ENCODE measurements at places on chromosomes 1 and 21.

DNA sequence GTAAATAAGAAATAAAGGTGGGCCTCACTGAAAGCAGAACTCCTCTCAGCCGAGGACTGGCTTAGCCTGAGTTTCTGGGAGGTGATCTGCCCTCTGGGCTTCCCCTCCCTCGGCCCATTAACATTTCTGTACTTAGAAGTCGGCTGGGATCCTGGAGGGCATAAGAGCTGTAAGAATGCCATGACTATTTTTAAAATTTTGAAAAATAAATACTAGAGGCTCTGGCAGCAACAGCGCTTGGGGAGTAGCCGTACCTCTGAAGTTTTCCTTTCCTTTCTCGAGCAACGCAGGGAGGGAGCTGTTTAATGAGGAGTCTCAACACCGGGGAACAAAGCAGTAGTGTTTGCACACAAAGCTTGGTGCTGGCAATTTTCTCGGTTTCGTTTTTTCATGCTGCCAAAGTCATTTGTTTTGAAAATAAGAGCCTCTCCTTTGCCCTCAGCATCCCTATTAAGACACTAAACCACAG is 498.7 kb downstream of the SMYD3 start:
- DNase-seq: no peak

DNA sequence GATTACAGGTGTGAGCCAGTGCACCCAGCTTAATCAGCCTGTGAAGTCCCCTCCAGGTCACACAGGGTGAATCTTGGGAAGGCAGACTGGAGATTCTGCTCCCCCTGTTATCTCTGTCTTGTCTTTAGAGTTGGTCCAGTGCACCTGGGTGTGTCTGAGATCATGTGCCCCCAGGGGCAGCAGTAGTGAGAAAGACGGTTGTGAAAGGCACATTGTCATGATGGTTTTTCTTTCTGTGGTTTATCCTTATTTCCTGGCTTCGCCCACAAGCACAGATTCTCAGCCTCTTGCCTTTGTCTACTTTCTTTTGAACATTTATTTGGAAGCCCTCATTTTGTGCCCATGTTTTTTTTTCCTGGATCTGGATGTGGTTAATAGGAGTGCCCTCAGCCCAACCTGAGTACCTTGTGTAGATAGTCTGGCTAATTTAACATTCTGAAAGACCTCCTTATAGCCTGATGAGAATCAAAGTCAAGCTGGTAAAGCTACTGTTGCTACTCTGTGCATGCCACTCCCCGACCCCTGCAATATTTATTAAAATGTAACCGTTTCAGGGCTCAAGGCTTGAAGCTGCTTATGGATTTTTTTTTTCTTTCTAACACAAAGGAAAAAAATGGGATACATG is 23.7 kb downstream of the UCK2 start:
- no peak for DNase-seq

GRCh38 chr1:25809283-25809926 is 9.4 kb downstream of the SELENON start:
- no peak for DNase-seq

GRCh38 chr1:171654942-171655745 is 2.7 kb upstream of the MYOC start:
- peak; percentile 72 for DNase-seq

DNA sequence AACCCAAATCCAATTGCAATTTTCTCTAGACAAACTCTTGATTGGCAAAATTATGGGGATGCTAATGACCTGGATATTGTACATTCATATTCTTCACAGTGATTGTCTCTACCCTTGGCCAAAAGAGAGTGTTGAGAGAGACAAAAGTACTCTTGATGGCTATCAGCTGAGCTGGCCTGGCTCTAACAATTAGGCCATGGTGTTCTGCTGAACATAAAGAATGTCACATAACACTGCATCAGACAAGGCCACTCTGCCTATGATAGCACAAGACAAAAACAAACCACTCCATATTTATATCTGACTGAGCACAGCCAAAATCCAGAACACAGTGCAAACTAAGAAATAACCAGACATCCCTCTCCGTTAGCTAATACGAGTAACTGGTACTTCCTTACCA is 101.7 kb downstream of the ADAMTS1 start:
- DNase-seq: no peak

GRCh38 chr1:5551274-5551975 is 440.8 kb downstream of the NPHP4 start:
- DNase-seq: no peak
